ENCODE measurements at places on chromosomes 16 and 17.

DNA sequence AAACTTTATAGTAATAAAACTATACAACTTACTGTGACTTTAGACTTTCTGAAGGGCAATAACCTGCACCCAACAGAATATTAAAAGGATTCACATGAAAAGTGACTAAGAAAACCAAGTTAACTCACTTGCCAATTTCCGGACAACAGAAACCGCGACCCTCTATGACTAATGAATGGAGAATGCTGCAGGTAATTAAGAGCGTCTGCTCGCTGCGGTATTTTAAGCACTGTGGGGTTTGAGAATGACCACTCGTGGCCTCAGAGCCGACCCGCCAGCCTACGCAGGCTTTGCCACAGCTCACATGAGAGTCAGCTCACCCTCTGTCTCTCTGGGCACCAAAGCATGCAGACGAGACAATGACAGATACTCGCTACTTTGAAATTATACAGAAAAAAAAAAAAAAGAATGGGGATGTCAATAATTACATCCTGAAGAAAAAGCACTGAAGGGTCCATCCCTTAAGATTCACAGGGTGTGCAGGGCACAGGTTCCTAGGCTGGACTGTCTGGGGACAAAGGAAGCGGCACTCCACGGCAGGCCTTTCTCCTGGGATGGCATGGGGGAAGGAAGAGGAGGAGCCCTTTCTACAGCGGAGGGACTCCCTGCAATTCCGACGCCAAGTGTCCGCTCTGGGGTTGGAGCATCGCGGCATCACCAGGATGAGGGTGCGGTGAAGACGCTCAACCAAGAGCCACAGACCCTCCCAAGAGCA lies 35.0 kb downstream of the ZCCHC14 start:
- peak; percentile 53 for DNase-seq

DNA sequence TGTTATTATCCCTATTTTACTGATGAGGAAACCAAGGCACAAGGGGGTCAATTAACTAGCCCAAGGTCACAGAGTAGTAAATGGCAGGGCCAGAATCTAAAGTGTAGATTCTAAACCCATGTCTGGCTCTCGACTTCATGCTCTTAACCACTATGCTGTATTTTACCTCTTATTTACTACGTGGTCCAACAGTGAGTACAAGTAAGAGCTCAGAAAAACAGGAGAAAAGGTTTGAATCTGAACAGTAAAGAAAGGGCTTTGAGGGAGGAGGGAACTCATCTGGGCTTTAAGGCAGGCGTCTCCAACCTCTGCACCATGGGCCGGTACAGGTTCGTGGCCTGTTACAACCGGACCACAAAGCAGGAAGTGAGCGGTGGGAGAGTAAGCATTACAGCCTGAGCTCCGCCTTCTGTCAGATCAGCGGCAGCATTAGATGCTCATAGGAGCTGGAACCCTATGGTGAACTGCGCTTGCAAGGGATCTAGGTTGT lies 62.9 kb downstream of the SMURF2 start:
- DNase-seq: peak; percentile 28

- no peak for DNase-seq
Measured at GRCh38 chr16:72910381-72910780, 137.5 kb downstream of the ZFHX3 start.

- no peak for DNase-seq
Measured at GRCh38 chr16:75222271-75222783, 3.5 kb downstream of the CTRB1 start.

GRCh38 chr16:72834499-72834898 lies 213.4 kb downstream of the ZFHX3 start:
- DNase-seq: no peak

GRCh38 chr16:75065149-75065505 lies 51.5 kb downstream of the LDHD start:
- DNase-seq: no peak

GRCh38 chr16:2042986-2043666 lies 4.5 kb downstream of the NTHL1 start:
- DNase-seq: no peak

DNA sequence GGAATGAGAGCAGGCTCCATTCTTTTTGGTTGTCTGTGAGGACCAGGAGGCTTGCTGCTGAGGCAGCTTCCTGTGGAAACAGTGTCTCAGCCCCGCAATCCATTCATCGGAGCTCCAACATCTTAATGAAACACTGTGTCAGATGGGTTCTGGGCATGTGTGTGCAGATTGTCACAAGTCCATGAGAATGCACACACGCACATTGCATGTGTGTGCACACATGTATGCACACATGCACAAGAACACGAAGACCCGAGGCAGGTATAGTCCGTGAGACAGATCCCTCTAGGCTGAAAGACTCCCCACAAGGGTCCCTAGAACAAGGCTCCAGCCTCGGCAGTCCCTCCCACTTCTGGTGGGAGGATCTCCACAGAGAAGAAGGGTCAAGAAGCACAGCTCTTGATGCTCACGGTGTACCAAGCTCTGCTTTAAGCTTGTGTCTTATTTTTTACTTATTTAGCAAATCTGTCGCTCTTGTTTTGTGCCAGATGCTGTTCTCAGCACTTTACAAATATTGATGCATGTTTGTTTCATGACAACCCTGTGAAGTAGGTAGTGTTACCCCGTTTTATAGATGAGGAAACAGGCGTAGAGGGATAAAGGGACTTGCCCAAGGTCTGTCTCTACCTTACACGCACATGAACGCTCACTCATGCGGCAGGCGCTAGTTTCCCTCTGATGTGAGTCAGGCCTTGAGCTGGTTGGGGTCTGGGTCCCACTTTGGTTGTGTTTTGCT lies 213.1 kb downstream of the SEC14L1 start:
- DNase-seq: no peak

DNA sequence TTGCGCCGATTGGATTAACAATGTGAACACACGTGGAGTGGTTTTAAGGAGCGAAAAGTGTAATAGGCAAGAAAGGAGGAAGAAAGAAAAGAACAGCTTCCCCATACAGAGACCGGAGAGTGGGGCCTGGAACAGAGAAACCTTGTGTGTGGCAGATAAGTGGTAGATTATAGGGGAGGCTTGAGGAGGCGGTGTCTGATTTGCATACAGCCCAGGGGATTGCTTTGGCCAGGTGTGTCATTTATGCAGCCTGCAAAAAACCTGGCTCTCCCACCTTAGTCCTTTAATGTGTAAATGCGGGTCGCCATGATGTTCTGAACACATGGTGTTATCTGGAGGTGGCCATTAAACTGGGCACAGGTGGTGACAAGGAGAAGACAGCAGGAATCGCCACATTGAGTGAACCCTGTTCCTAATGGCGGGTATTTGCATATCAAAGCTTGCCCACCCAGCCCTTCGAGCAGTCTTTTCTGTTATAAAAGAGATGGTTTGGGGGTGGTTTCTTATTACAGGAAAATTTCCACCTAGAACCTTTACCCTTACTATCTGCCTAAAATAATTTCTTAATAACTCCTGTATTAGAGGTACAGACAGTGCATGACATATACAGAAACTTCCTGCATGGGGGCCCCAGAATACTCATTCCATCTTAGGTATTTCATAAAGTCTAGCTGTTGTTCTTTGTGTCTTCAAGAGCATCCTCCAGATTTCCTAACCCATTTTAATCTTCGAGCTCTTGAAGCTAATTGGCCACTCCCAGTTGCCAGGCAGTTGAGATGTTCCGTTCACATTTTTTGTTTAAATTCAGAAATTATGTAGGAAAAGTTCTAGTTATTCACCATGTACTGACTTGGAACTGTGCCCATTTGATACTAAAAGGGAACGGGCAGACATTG lies 292.5 kb downstream of the RBFOX1 start:
- no peak for DNase-seq

GRCh38 chr17:57407287-57408070 lies 151.2 kb downstream of the MSI2 start:
- no peak for DNase-seq

GRCh38 chr17:7419819-7420610 lies at the start of gene SPEM1:
SPEM1 (plus strand) TSS chr17:7420324; CDS start chr17:7420385, 61 bp downstream.
- DNase-seq: no peak

DNA sequence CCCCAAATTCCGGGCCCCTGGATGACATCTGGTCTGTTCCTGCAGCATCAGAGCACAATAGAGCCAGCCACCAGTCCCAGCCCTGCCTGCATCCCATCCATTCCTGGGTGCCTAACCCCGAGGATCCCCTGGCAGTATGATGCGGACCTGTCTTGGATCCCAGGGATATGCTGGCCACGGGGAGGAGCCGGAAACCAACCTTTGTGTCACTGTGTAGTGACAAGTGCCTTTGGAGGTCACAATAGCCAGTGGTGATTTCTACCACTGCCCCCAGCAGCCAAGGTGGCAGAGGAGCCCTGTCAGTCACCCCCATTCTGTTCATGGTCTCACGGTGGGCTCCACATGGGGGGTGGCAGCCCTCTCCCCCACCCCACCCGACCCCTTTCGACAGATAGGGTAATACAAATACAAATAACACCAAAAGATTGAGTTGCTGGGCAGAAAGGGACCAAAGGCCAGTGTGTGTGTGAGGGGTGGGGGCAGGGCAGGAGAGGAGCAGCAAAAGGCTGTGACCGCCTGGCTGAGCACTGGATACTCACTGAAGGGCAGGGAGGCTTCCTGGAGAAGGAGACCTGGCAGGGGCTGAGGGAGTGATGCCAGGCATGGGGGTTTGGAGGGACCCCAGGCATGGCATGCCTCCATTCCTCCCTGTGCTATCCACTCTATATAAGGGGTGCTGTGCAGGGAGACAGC lies 29.0 kb upstream of the MEOX1 start:
- DNase-seq: no peak

GRCh38 chr17:44283344-44284023 lies 15.5 kb upstream of the SLC4A1 start:
- no peak for DNase-seq

- no peak for DNase-seq
Measured at GRCh38 chr17:50111673-50112655, 16.8 kb downstream of the PDK2 start.

DNA sequence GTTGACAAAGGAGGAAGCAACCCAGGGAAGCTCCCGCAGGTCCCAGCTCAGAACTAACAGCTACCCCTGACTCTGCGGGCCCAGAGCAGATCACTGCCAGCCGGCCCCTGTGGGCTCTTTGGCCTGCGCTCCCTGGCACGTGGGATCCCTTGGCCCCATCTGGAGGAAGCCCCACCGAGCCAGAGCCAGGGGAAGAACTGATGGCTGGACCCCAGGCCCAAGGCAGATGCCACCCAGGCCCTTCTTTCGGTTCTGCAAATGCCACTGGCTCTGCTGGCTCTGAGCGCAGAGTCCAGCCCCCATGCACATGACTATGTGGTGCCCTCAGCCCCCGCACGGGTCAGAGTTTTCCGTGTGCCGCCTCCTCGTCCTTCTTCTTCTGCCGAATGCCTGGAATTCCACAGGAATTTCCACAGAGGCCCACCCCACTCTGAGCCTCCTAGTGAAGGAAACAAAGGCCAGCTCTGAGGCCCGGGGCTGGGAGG lies 35.8 kb upstream of the SNN start:
- DNase-seq: no peak

GRCh38 chr17:41333098-41333497 lies 17.5 kb downstream of the KRT33A start:
- DNase-seq: no peak

- DNase-seq: no peak
Measured at GRCh38 chr16:19842426-19843157, 42.1 kb downstream of the GPRC5B start.

DNA sequence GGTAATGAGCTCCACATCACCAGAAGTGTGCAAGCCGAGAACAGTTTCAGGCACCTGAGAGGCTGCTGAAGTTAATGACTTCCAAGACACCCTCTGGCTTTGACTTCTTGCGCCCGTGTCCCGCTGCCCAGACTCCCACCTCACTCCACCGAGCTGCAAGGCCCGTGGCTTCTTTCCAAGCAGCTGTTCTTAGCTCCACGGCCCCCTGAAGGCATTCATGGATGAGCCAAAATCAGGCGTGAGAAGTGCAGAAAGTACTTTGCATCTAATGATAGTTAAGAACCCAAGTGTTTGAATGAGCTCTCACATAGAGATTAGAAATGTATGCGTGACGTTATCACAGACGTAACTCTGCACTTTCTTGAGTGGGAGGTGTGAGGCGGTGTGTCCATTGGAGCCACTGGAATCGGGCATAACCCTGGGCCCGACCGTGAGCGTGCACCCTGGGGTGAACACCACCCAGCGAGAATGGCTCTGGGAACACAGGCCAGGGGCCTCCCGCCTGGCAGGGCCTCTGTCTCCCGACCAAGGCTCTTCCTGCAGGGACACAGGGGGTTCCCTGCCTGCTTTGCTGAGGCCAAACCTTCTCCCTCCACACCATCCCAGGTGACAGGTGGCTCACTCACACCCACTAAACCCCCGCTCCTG lies 11.0 kb downstream of the NPTX1 start:
- DNase-seq: no peak

- DNase-seq: peak; percentile 68
Measured at GRCh38 chr17:9645851-9646545, 681 bp downstream of the USP43 start.

GRCh38 chr17:6666077-6666521 lies 14.5 kb downstream of the C17orf100 start:
- peak; percentile 79 for DNase-seq

DNA sequence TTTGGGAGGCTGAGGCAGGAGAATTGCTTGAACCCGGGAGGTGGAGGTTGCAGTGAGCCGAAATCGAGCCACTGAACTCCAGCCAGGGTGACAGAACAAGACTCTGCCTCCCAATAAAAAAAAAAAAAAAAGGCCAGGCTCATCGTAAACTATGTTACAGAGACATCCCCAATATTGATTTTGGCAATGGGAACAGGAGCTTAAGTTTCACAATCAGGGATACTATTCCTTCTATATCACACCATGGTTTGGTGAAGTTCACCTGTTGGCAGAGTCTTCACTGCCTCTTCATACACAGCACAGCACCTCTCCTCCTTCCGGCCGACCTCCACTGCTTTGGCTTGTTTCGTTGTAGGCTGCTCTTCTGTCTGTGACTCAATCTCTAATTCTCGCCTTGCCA lies 21.2 kb downstream of the UTP6 start:
- DNase-seq: no peak

GRCh38 chr17:12522336-12522735 lies 143.4 kb upstream of the MYOCD start:
- DNase-seq: no peak

DNA sequence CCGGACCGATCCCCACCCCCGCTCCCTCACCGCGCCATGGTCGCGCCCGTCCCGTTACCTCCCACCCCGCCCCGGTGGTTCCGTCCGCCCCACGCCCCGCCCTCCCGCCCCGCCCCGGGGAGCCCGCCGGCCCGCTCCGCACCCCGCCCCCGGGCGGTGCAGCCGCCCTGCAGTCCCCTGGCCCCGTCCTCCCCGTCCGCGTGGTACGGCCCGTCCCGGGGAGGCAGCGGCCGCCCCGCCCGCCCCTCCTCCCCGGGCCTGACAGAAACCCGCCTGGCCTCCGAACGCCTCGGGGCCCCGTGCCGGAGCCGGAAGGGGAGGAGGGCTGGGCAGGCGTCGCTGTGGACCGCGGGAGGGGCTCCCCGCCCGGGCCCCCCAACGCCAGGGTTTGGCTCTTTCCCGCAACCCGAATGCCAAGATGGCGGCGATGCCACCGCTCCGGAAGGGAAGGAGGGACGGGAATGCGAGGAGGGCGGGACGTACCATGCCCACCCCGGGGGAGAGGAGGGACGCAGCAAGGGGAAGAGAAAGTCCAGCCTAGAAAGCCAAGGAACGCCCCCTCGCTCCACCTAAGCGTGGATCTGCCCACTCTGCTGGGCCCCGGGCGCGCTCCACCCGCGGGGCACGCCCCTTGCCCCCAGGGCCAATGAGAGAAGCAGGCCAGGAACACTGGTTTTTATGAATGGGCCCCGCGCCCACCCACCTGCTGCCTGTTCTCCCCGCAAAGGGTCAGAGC lies at the start of gene PIP4K2B:
Gene PIP4K2B, minus strand, starts transcription at position 56 of the 736 bp plus-strand sequence. CDS start 132 bp downstream, outside the sequence.
- DNase-seq: peak; percentile 98

- no peak for DNase-seq
Measured at GRCh38 chr17:4892499-4893221, 6.7 kb upstream of the C17orf107 start.

Measured in GM20000 (cell line).